ENCODE measurements at places on chromosomes 11 and 22.

DNA sequence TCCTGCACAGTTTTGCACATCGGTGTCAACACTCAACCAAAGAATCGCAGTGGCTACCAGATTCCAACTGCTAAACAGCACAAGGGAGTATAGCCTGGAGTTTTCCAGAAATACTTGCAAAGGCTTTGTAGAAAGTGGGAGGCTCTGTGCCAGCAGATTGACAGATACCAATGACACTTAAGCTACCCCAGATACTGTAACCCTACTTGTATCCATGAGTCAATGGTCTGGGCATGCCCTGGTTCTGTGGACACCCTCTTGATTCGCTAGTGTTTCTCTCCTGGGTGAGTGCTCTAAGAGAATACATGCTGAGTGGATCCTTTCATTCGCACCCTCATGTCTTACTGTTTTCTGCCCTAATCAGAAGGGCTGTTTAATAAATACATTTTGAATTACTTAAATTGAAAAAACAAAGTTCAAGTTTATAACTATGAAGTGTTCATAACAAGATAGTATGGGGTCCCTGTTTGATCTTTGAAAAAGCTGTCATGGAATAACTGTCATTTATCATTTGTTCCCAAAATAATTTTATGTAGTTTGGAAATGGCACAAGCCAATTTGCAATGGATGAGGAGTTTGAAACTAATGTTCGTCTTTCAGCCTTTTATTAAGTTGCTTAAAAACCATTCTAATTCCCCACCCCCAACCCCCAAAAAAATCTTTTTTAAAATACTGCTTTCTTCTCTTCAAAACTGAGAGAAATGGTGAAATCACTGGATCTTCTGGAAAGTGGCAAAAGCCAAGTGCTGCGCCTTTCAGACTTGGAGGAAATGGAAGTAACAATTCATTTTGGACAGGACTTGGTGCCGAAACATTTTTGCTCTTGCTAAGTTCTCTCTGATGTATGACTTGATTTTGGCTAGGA is 600.5 kb upstream of the TENM4 start:
- no peak for DNase-seq

DNA sequence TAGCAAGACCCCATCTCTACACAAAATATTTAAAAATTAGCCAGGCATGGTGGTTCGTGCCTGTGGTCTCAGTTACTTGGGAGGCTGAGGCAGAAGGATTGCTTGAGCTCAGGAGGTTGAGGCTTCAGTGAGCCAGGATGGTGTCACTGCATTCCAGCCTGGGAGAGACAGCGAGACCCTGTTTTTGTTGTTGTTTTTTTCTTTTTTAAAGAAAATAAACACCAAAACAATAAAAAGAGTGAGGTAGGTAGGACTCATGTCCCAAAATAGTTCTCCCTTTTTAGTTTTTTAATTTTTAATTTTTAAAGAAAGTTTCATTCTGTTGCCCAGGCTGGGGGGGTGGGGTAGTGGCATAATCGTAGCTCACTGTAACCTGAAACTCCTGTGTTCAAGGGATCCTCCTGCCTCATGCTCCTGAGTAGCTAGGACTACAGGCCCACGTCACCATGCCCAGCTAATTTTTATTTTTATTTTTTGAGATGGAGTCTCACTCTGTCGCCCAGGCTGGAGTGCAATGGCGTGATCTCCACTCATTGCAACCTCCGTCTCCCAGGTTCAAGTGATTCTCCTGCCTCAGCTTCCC is 25.5 kb upstream of the MALAT1 start:
- DNase-seq: no peak

DNA sequence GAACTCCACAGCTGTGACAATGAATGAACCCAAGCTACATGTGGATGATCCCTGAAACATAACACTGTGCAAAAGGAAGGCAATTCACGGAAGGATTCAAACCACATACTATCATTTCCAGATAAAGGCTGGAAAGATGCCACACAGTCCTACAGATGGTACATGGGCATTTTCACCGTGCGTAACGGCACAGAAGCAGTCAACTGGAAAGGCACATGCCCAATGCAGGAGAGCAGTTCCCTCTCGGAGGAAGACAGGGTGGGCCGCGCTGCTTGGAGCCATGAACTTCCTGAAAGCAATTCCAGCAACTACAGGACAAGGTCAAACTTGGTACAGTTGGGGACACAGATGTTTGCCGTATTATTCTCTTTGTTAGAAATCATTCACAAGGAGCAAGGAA is 103.7 kb downstream of the SHANK2 start:
- no peak for DNase-seq

- DNase-seq: no peak
These were observed 4.6 kb downstream of the PDGFD start for GRCh38 chr11:104159356-104159755.

DNA sequence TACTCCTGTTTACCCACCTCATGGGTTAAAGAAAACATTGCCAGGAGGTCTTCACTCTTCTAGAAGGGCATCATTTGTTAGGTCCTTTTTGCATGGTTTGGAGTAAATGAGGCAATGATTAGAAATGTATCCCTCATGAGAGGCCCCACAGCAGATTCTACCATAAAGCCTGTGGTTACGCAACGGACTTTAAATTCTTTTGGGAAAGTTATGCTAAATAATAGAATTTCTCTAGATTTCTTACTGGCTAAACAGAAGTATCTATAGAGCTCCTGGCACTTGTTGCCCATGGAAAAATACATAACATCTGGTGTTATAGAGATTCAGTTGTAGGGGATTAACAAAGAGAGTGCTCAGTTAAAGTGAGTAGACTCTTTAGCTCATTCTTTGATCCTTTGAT is 15.1 kb upstream of the ATXN10 start:
- DNase-seq: no peak

DNA sequence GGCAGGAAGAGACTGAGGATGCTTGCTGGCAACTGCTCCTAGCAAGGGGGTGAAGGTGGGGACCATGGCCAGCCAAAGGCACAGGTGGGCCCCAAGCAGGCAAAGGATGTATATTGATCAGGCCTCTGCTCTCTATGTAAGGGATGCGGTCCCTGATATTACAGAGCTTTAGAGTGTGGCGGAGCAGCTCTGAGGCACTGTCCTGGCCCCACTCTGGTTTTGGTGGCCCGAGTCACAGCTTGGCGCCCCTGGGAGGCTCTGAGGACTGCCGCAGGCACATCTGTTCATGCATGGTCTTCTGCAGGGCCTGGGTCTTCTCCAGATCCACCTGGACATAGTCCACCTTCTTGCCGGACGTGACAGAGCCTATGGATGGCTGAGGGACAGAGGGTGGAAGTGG is 45.5 kb downstream of the GAB4 start:
- no peak for DNase-seq

- DNase-seq: no peak
These were observed 14.4 kb upstream of the CDC42EP1 start for GRCh38 chr22:37545703-37546436.

- peak; percentile 52 for DNase-seq
These were observed 11.5 kb downstream of the CSNK1E start for GRCh38 chr22:38305471-38306448.

- peak; percentile 51 for DNase-seq
These were observed 17.5 kb upstream of the MYH9 start for GRCh38 chr22:36405221-36405661.

DNA sequence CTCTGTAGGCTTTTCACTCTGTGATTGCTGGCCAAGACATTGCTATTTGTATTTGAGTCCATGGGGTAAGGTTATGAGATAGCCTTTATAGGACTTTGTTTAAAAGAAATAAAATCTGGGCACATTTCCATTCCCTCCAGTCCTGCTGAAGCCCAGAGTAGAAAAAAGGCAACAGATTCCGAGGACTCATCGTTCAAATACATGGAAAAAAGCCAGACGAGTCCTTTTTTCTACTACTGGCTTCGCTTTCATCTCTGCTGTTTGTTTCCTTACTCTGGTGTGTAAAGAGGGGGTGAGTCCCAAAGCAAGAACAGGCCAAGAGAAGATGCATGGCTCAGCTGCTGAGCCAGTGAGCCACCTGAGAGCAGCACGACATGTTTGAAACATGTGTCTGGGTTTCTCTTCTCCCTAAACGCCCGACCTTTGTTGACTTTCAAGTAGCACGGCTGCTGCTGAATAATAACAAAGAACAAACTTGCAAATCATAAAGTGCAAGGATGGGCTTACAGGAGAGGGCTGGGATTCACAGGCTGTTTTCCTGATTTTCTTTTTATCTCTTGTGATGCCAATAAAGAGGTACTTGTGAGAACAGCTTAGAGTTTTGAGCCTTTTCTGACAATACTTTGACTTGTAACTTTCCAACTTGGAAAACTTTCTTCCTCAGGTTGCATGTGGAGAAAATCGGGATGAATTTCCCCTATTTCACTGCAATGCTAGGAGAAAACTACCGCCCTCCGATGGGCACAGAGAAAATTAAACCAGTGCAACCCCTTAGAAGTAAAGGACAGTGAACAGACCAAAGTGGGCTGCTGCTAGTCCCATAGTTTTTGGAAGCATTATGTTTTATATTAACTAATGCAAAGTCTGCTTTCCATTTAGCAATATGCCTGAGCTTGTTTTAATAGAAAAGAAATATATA is 195.2 kb upstream of the RAG2 start:
- no peak for DNase-seq

DNA sequence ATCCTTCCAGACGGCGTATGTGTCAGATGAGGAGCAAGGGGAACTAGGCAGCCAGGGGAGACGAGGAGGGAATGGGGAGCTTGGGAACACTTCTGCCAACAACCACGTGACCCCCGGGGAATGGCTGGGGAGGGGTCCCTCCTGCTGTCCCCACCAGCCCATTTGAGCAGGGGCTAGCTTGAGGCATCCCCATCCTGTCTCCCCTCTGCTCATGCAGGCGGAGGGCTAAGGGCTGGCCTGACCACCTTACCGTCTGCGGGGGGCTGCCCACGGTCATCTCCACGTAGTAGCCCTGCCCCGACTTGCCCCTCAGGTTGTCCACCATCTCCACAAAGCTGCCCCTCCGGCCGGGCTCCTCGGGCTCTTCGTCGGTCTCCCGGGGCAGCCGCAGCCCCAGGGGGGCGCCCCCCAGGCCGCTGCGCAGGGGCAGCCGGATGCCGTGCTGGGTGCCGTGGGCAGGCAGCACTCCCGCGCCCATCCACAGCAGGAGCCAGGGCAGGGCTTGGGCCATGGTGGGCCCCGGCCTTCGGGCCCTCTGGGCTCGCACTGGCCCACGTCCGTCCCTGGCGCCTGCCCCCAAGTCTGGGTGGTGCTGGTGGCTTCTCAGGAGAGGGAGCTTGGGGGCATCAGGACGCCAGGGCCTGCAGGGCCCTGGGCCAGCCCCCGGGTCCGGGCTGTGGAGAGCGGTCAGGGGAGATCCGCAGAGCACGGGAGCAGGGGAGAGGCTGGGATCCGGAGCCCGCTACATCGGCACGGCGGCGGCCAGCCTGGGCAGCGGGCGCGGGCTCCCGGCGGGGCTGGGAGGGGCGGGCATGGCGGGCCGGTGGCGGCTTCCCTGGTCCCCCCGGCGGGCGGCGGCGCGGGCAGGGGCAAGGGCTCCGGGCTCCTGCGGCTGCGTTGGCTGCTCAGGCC is 515 bp downstream of the BACE1 start:
- DNase-seq: peak; percentile 16

DNA sequence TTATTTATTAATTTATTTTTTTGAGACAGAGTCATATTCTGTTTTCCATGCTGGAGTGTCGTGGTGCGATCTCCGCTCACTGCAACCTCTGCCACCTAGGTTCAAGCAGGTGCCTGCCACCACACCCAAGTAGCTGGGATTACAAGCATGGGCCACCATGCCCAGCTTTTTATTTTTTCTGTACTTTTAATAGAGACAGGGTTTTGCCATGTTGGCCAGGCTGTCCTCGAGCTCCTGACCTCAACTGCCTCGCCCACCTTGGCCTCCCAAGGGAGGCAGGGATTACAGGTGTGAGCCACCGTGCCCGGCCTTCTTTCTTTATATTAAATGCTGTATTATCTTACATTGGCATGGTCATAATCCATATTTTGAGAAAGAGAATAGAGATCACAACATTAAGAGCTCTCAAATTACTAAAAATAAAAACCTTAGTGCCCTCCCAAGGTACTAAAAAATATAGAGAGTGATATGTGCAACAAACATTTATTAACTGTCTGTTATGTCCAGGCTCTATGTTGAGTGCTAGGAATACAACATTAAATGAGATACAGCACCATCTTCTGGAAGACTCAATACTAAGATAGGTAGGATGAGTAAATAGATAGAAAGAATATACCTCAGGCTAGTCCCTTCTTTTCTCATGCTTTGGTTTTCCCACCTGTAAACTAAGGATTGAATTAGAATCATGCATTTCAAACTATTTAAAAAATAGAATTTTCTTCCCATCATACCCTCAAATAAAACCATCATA is 84.1 kb downstream of the BBOX1 start:
- no peak for DNase-seq

DNA sequence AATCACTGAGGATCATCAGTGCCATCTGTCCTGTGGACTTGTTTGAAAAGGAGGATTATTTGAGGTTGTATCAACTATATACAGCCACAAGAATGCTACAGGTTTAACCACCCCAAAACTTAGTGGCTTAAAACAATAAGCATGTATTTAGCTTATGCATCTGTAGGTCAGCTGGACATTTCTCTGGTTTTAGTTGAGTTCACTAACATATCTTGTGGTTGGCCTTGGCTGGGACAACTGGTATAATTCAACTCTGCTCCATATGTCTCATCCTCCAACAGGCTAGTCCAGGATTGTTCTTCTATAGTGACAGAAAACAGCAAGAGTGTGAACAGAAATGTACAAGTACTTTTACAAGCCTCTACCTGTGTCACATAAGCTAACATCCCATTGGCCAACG is 49.9 kb upstream of the SOX6 start:
- DNase-seq: no peak

DNA sequence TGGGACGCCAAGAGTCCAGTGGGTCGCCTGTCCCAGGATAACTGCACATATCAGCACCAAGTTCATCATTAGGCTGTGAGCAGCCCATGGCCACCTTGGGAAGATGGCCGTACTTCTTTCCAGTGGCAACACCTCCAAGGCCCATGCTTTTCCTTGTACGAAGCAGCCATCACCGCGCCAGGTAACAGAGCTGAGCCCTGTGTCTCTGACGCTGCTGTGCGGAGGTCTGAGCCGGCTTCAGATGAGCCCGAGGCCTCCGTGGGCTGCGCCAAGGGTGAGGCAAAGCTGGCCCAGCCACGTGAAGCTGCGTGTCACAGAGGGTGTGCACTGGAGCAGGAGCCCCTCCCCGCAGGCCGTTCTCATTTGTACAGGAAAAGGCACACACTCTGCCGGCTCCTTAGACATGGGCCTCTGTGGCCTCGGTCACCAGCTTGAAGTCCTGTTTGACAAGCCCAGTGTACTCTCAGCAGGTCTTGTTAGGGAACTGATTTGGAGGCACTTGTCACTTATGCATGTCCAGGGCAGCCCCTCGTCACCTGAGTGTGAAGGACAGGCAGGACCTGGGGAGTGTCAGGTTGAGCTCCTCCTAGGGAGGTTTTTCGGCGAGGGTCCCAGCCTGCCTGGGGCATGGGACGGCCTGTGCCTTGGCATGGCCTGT is 401.5 kb downstream of the TBC1D22A start:
- no peak for DNase-seq

- DNase-seq: no peak
These were observed 6.5 kb upstream of the FJX1 start for GRCh38 chr11:35611741-35612140.
